ENCODE measurements at places on chromosomes 11 and 22. TPM values are rescaled to one million over a fixed set of nuclear protein-coding genes. Genes with fewer than 3 reads are reported as not detected.

C1QTNF5 gene
- 12.5 TPM for total RNA-seq

TMPRSS6 gene
- total RNA-seq: 43.3 TPM

SGSM1 gene
- total RNA-seq: 3.1 TPM

SLC16A8 gene
- not detected for total RNA-seq

OSBP2 gene
- total RNA-seq: 23.0 TPM

Data from hepatocyte (in vitro differentiated cells).